ENCODE measurements at places on chromosomes 16 and 17.
A peak's percentile ranks its signal among the peaks of the same experiment; 100 is the strongest.

- no peak for DNase-seq
Observed at GRCh38 chr17:42287305-42287976, 857 bp upstream of the STAT5A start.

GRCh38 chr16:87416826-87417527, 24.8 kb downstream of the MAP1LC3B start:
- peak; percentile 47 for DNase-seq

GRCh38 chr16:56269811-56270684, 78.8 kb downstream of the GNAO1 start:
- DNase-seq = peak; percentile 93

DNA sequence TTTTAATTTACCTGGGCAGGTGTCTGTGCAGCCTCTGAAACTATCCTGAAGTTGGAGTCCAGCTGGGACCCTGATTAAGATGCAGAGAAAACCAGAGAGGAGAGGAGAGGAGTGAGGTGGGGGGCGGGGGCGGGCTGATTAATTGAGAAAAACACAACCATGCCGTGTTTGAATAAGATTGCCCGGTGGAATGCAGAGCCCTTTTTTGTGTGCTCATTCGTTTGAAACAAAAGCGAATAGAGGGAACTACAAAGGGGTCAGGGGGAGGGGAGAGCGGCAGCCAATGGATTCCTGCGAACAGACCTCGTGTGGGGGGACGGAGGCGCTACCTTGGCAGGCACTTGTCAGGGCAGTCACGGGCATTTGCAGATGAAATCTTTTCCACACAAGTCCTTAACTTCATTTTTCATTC, 355.8 kb downstream of the SOX9 start:
- no peak for DNase-seq
